ENCODE measurements at places on chromosomes 5 and 9. TPM values are rescaled to one million over a fixed set of nuclear protein-coding genes. Genes with fewer than 3 reads are reported as not detected.

- DNase-seq: no peak
These were observed 96.8 kb downstream of the ALDH1A1 start for GRCh38 chr9:72855890-72856523.

DNA sequence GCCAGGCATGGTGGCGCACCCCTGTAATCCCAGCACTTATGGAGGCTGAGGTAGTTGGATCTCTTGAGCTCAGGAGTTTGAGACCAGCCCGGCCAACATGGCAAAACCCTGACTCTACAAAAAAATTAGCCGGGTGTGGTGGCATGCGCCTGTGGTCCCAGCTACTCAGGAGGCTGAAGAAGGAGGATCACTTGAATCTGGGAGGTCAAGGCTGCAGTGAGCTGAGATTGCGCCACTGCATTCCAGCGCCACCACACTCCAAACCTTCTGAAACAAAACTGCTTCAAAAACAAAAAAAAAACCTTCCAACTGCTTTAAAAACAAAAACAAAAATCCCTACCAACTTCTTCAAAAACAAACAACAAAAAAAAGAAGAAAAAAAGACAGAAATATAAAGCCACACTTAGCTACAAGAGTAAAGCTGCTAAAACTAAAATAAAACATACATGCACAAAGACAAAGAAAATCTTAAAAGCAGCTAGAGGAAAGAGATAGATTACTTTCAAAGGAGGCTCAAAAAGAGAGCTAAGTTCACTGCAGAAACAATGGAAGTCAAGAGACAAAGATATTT lies 11.4 kb downstream of the DCAF10 start:
- no peak for DNase-seq

GRCh38 chr5:153276151-153276550 lies 214.3 kb upstream of the GRIA1 start:
- DNase-seq: no peak

- DNase-seq: no peak
These were observed 94.6 kb downstream of the ALDH1A1 start for GRCh38 chr9:72858089-72858912.

FAM200C gene
- 5.3 TPM for total RNA-seq

ACOT12 gene
- total RNA-seq: not detected
